K562 (cell line): ENCODE measurements at places on chromosomes 7 and 10.
A peak's percentile ranks its signal among the peaks of the same experiment; 100 is the strongest.

DNA sequence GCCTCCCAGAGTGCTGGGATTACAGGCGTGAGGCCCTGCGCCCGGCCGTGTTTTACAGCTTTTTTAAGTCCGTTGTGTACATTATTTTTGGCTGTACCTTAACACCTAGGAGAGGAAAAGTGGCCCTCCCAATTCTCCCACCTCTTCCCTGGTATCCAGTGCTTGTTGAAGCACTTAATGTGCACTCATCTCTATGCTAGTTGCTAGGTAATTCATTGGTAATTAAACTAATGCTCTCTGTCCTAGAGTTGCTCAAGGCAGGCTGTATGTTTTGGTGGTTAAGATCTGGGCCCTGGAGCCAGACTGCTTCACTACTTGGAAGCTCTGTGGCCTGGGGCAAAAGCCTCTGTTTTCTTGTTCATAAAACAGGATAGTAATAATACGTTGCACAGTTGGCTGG is 19.6 kb downstream of the AVPI1 start:
- no peak for DNase-seq

- DNase-seq, result no peak
Observed at GRCh38 chr10:123522702-123523312, 143.3 kb upstream of the GPR26 start.

DNA sequence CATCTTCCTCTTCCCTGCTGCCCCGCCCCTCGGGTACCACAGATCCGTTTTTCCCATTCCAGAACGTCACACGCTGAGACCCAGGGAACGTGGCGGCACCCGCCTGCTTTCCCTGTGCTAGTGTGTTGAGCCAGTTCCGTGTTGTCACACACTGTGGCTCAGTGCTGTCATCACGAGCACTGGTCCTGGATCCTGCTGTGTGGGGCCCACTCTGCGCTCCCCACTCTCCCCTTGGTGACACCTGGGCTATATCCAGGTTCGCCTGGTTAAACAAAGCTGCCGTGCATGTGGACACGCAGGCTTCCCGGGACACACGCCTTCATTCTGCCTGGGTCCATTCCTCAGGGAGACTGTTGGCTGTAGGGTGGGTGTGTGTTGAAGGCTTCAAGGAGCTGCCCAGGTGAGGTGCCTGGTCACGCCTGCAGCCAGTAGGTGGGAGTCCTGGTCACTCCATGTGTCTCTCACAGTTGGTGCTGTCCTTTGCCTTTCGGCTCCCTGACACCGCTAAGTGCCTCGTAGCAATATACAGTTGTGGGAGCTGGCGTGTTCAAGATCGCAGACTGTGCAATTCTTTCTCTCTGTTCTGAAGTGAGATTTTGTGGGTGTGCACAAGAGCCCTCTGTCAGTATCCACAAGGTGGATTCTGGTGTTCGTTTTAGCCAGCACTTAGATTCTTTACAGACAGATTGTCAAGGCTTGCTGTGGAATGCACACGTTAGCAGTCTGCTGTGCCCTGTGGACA is 88.6 kb downstream of the INPP5A start:
- no peak for DNase-seq

DNA sequence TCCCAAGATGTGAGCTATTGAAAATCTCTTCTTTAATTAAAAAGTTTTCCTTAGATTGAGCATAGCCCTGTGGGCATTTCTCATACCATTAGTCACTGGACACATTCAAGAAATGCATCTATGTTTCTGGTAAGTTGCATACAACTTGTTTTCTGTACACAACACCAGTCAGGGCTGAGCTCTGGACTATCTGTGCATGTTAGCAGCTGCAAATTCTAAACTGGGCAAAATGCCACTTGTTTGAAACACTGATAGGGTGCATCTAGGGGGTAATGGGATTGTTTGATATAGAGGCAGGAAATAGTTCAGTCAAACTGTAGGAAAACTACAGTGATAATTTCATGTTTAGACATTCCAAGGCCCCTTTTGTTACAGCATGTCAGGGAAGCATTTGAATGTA is 145.6 kb upstream of the NPY start:
- DNase-seq, result no peak

- DNase-seq, result no peak
Observed at GRCh38 chr7:42106562-42106961, 130.4 kb downstream of the GLI3 start.

DNA sequence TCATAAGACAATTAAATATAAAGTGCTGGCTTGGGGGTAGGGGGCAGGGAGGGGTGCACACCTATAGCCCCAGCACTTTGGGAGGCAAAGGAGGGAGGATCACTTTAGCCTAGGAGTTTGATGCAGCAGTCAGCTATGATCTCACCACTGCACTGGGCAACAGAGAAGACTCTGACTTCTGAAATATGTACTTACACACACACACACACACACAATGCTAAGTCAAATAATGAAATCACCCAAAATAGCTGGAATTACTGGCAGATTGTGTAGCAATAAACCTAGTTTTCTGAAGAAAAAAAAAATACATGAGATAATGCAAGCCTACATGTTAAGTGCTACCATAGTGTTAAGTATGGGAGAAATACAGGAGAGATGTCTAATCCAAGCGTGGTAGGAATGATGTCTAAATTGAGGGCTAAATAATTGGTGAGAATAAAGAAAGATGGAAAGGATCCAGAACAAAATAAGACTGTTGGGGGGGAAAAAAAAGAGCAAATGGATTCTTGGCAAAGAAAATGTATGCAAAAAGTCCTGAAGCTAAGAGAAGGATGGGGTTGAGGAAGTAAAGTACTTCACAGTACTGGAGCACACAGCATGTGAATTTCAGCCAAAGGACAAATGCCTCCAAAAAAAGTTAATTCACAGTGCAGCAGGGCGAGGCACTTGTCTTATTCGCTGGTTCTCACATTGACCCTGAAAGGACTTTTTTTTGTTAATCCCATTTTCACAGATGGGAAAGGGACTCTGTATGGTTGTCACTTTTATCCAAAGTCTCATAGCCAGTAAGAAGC is 73.9 kb downstream of the IGF2BP3 start:
- DNase-seq, result no peak

DNA sequence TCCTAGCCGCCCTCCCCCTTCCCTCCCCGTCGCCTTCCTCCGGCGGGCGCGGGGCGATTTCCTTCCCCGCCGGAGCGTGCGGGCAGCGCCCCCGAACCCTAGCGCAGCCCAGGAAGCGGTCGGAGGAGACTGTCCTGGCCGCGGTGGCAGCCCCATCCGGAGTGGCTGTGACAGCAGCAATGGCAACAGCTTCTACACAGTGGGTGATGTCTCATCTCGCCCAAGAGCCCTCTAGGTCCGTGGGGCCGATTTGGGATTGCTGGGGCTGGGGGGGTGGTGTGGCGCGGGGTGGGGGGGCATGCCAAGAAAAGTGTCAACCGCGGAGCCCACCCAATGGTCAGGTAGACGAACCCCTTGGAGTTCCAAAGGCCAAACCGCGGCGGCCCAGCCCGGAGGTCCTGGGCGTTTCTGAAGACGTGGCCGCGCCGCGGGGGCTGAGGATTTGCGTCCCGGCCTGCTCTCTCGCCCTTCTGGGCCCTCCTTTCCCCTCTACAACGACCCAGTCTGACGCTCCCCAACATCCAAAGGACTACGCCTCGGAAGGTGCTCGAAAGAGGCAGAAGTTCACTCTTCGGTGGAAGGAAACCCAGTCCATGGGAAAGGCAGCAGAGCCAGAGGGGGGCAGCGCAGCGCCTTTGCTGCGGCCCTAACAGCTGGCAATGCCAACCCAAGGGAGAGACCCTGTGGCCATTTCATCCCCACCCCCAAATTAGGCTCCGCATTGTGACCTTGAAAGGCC is 603 bp upstream of the TWIST1 start:
- no peak for DNase-seq

- DNase-seq, result no peak
Observed at GRCh38 chr10:21502348-21502740, 23.1 kb downstream of the SKIDA1 start.

DNA sequence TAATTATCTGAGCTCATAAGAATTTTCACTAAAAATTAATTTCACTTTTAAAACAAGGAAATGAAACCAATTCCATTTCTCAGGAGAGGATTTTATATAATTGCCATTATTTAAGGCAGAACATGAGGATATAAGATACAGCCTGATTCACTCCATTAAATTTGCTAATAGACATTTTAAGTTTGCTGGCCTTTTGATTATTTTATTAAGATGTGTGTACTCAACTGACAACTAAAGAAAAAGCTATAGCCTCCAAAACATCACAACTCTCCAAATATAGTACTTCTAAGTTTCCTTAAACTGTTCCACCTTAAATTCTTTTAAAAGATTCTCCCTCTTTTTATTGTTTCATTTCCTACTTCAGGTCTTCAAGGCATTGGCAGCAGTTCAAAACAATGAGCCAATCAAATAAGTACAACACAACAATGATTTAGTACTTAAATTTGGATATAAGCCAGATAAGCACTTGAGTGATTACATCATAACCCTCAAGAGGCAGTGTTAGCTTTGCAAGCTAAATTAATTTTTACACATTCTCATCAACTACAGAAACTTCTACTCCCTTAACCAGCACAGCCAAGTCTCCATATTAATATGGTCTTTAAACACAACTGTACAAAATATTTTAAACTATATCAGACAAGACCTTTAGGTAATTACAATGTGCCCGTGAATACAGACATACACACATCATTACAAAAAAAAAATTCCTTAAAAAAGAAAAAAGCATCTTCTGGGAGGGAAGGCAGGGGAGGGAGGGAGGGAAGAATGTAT is 121.8 kb downstream of the KMT2C start:
- DNase-seq, result peak; percentile 52

DNA sequence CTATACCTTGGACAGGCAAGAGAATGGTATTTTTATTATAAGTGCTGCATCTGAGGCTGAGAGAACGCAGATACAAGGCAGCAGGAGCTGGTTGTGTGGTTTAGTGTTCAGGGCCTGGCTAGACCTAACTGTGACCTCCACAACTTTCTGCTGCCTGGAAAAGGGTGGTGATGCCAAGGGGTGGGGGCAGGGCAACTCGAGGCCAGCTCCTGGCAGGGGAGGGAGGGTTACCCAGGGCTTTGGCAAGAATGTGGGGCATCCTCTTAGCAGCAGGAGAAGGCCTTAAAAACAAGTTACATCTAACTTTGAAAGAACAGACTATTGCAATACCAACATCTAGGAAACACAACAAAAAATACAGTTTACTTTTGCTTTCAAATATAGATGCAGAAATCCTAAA is 13.0 kb downstream of the MXI1 start:
- no peak for DNase-seq

DNA sequence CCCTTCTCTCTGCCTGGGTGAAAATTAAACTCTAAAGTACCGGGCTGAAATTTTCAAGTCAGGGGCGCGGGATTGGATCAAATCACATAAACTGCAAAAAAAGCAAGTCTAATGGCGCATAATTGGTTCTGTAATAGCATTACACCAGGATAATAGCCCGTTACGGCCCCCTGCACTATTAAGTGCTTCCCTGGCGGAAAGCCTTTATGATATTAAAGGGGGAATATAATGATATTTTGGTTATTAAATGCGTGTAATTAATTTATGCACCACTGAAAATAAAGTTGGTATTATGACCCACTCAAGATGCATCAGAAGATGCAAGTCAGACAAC is 744 bp upstream of the DRGX start:
- DNase-seq, result no peak

GRCh38 chr7:120272701-120273475 is at the start of gene KCND2:
TSS of gene KCND2 (plus strand) at chr7:120273175.
- no peak for DNase-seq

- no peak for DNase-seq
Observed at GRCh38 chr7:2841907-2842306, 2.2 kb downstream of the GNA12 start.
